ENCODE measurements at places on chromosomes 1 and 21.

GRCh38 chr1:221435504-221435904, 306.4 kb downstream of the DUSP10 start:
- no peak for DNase-seq

DNA sequence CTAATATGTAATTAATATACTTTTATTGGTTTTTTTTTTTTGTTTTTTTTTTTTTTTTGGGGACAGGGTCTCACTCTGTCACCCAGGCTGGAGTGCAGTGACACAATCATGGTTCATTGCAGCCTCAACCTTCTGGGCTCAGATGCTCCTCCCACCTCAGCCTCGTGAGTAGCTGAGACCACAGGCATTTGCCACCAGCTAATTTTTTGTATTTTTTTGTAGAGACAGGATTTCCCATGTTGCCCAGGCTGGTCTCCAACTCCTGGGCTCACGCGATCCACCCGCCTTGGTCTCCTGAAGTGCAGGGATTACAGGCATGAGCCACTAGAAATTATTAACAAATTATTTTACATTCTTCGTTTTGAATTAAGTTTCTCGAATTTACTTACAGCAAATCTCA, 16.8 kb upstream of the POGZ start:
- DNase-seq = no peak

DNA sequence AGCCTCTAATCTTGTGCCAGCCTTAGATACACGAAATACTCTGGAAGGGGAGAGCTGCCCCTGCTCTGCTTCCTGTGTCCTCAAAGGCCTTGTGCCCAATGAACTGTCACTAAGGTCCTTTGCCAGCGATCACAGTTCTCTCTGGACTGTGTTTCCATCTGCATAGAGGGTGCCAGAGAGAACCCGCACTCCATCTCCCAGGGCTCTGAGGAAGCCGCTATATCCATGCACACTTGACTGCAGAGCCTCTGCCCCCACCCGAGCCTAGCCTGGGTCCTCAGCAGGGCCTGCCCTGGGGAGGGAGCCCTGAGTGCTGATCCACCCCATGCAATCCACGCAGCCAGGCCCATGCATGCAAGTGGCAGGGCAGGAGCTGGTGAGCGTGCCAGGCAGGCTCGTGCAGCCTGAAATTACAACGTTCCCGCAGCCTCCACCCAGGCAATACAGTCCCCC, 30.6 kb upstream of the KIF21B start:
- no peak for DNase-seq

GRCh38 chr1:114324662-114324965, 170.9 kb upstream of the SYT6 start:
- DNase-seq = no peak

DNA sequence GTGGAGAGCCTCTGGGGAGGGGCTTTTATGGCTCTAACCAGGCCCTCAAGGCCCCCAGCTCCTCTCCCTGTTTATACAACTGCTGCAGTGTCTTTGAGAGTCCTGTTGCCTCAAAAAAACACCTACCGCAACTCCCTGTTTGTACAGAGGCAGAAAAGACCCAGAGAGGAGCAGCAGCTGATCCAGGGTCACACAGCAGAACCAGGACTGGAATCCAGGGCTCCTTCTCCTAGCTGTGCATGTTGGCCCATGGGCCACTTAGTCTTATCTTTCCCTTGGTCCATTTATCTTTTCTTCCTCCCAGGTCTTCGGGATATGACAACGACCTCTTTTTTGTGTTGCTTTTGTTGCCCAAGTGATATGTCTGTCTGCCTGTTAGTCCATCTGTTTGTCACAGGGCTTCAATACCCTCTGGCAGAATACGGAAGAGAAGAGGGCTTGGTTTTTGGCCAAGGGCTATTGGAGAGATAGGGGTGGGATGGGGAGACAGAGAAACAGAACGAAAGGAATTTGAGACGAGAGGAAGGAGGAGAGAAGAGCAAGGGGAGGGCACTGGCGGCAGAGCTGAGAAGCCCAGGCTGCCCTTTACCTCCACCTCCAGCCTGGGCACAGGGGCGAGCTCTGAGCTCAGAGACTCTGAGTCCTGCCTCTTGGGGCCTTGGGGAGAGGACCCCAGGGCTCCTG, 33.5 kb upstream of the WASF2 start:
- no peak for DNase-seq

DNA sequence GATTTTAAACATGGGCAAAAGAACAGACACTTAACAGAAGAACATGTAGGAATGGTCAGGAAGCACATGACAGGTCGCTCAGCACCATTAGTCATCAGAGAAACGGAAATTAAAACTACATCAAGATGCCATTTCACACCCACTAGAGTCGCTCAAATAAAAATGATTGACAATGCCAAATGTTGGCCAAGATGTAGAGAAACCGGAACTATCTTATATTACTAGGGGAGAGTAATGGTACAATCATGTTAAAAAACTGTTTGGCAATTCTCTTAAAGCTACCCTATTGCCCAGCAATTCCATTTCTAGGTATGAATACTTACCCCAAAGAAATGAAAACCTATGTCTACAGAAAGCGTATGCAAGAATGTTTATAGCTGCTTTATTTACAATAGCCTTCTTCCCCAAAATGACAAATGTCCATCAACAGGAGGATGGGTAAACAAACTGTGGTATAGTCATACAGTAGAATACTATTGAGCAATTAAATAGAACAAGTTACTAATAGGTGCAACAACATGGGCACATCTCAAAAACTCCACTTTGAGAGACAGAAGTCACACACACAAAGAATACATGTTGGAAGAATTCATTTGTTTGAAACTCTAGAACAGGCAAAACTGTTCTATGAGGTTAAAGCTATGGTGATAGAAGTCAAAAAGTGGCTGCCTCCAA, 92.8 kb downstream of the ETS2 start:
- DNase-seq = no peak

GRCh38 chr21:17390569-17390968, 122.3 kb upstream of the CXADR start:
- DNase-seq = no peak
